IPS-NIHi11 (cell line): ENCODE measurements at places on chromosomes 11 and 22.

DNA sequence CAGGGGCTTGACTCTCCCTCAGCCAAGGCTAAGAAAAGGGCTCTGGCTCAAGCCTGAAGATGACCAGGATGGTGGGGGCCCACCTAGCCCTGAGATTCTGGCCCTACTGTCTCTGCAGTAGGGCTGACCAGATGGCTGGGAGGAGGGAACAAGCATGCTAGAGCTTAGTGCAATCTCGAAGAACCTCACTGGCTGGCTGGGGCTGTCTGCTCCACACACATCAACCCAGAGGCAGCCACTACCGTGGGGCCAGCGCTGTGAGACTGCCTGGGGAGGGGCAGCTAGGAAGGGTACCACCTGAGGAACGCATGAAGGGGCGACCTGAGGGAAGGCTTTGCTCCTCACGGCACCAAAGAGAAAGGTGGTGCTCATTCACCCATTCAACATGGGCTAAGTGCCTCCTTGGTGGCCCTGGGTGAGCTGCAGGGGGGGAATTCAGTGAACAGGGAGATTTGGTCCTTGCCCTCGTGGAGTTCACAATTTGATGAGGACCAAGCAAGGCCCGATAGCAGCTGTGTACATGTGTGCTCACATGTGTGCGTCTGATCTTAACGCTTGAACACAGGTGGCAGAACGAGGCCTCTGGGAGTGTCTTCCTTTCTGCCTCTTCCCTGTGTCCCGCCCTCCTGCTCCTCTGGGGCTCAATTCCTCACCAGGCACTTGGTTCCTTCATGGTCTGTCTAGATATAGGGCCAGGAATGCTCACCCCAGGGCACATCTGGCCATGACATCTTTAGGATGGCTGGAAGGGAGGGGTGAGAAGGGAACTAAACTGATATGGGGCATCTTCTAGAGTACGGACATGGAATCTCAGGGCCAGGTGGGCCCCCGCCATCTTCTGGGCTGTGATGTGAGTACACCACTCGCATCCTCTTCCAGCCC is 102.3 kb upstream of the PITPNB start:
- DNase-seq = no peak

DNA sequence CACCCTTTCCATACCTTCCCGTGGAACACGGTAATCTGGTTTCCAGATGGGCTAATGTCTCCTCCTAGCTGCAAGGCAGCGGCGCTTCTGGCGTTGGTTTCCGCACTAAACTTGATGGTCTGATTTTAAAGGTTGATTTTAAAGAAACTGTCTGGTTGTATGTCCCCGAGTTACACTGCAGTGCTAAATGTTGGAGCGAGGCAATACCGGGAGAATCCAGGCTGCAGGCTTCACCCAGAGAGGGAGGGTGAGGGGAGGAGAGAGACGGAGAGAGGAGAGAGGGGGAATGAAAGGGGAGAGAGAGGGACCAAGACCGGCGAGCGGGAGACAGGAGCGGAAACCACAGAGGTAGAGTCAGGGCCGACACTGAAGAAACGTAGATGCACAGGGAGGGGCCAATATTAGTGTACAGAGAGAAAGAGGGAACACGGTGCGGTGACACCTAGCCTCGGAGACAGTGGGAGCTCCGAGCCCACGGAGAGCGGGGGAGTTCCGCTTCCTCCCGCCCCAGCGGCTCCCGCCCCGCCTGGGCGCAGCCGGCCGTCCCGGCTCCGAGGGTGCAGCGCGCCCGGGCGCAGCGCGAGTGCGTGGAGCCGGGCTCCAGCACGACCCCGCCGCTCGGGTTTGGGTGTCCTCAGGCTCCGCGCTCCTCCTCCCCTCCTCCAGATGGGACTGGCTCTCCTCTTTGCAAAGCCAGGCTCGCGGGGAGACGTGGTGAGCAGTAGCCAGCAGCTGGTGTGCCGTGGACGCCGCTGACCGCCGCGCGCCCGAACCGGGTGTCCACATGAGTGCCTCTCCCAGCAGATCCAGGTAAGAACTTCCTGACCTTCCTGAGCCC is 71.9 kb upstream of the GRAMD1B start:
- DNase-seq = peak; percentile 54

- DNase-seq = no peak
These were observed 1.5 kb downstream of the ROBO4 start for GRCh38 chr11:124896071-124896750.

GRCh38 chr11:47348859-47349258 is 3.6 kb downstream of the MYBPC3 start:
- DNase-seq = no peak

DNA sequence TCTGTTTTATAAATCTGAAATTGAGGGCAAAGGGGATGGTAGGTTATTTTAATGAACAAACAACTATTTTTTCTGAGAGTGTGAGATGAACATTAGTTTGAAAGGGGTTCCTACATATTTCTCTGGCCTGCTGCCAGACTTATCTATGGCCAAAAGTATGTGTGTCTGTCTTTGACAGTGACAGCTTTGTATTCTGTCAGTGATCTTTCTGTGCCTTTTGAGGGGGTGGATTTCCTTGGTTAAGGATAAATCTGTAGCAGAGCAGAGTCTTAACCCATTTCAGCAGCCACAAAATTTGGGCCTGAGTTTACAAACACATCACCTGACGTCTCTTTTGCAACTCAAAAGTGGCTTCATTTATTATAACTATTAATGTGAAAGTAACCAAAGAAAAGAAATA is 30.9 kb downstream of the ZFTA start:
- DNase-seq = no peak

DNA sequence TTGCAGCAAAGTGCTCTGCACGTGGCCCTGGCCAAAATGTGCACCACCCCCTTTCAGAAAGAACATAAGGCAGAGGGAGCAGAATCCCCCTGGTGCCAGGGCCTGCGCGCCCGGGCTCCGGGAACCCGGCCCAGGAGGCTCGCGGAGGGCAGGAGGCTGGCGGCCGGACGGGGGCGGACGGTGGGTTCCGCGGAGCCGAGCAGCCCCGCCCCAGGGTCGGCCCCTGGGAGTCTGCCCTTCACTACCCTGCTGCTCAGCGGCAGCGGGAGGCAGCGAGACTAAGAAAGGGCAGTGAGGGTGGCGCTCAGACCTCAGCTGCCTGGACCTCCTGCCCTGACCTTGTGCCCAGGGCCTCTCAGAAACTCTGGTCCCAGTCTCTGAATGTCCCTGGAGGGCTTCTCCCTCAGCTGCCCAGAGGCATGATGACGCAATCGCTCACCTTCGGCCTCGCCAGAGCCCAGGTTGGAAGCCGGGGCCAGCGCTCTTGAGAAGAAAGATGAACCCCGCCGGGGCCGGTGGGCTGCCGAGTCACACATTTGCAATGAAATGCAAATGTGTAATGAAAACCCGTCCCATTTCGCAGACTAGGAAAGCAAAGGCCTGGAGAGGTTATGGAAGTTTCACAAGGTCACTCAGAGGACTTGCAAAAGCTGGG is 1.1 kb upstream of the CLMP start:
- DNase-seq = peak; percentile 43

- no peak for DNase-seq
These were observed 455.6 kb downstream of the BRD1 start for GRCh38 chr22:49372111-49372529.

DNA sequence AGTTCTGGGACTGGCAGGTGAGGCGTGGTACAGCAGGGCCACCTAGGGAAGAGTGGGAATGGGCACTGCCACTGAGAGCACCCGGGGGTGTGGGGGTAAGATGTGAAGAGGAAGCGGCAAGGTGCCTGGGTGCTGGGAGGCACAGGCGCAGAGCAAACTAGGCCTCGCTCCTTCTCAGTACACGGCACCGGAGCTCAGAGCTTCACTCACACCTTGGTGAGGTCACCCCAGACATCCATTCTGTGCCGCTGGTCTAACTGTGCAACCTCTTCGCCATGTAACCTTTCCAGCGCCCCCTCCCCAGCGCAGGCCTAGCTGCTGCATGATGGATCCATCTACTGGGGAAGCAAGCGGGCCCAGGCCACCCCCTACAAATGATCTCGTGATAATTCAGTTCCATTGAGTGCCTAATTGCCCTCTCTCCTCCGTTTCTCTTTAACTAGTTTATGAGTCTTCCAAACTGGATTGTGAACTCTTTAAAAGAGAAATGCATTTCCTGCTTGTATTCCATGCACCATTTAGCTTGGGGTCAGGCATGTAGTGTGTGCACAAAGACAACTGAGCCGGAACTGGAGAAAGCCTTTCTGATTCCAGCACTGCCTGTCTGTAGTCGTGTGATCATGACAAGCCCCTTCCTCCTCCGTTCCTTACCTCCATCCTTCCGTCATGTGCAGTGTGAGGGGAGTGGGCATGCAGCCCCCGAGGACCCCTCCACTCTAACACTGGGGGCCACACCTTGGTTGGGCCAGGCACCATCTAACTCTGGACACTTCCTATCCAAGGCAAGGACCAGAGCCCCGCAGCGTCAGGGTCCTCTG is 1475.2 kb downstream of the TBC1D22A start:
- no peak for DNase-seq

DNA sequence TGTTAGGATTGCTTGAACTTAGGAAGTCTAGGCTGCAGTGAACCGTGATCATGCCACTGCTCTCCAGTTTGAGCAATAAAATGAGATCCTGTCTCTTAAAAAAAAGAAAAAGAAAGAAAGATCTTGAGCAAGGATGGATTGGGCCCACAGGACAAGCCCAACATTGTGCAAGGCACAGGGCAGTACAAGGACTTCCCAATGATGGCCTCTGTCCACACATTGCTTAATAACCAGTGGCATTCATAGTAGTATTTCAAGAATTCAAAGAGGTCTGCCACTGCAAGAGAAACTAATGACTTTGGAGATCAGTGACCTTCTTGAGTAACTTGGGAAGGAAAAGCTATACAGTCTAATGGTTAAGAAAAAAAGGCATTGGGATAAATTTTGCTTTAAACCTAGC is 44.6 kb downstream of the SEZ6L start:
- DNase-seq = no peak

DNA sequence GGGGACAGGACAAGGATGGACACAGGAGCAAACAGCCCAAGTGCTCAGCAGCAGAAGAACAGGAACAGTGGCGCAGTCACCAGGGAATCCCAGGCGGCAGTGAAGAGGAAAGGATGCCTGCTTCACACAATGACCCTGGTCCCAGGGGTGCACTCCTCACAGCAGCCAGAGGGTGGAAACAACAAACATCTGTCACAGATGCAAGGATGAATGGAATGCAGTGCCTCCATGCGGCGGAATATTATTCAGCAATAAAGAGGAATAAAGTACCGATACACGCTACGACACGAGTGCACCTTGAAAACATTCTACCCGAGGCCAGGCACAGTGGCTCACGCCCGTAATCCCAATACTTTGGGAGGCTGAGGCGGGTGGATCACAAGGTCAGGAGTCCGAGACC is 12.7 kb downstream of the CSNK1E start:
- DNase-seq = no peak
